ENCODE measurements at places on chromosomes 1 and 21.

DNA sequence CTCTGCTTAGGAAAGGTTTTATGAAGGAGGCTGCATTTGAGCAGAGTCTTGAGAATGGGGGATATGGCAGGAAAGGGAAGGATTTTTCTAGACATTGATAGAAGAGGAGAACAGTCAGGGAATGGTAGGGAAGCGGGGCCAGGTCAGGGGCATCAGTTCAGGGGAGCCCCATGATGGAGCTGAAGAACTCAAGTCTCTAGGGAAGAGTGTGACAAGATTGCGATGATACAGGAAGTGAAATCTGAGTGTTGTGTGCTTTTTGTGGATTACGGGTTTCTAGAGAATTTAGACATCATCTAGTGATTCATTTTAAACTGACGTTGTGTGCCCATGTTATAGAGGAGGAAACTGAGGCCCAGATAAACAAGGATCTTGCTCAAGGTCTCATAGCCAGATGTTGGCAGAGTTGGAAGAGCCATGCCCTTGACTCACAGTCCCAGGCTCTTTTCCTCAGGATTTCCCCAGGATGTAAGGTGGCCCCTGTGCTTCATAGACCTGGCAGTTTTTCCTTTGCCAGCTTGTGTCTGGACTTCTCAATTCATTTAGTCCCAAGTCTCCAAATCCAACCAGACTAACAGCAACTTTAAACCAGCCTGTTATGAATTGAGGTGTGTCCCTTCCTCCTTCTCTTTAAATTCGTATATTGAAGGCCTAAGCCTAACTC is 130.3 kb downstream of the ROR1 start:
- DNase-seq: no peak

GRCh38 chr1:194378517-194378916 is 1192.1 kb upstream of the B3GALT2 start:
- no peak for DNase-seq

GRCh38 chr1:227447531-227447990 is 115.8 kb upstream of the ZNF678 start:
- DNase-seq: no peak

DNA sequence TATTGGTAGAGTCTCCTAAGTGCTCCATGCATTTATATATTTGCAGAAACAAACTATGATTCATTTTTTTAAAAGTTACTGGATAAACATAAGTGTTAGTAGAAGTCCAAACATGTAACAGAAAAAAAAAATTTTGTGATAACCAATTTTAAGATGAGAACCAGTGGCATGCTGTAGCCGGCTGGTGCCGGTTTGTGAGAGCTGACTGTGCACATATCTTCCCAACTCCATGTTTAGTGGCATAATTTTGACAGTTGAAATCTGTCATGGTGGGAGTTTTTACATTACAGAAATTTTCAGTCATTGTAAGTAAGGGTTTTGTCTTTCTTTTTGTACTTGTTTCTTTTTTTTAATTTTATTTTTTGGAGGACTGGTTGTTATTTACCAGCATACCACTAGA is 141.2 kb downstream of the TTLL7 start:
- no peak for DNase-seq

DNA sequence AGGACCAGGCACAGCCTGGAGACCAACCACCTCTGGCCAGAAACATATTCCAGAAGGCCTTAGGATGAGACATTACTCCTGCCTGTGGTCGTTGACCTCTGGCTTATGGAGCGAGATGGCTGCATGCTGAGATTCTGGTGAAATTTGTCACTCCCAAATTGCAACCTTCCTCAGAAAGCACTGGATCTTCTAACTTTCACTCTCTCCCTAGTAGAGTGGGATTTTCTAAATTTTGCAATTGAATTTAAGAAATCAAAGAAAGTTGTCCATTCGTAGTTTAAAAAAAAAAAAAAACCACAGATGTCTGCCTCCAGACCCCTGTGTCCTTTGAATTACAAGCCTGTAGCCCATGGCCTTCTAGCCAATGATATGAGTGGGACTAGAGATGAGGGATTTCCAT is 28.6 kb upstream of the IL10 start:
- DNase-seq: no peak

DNA sequence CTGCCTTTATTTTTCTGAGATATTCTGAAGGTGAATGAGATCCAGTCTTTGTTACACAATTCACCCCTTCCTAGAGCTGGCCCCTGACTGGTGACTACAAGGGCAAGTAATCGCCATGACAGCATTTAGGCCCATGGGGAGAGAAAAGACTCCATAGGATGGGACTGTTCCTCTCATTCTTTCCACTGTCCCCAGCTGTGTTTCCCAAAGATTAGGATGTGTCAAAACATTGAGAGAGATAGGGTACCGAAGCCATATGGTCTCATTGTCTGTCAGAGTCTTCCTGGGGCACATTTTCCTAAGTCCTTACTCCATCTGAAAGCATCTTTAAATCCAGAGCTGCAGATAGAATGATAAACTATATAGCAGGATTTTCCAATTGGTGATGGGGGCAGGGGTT is 423.5 kb downstream of the OMA1 start:
- DNase-seq: no peak

- no peak for DNase-seq
Measured at GRCh38 chr21:20942523-20942922, 55.7 kb upstream of the NCAM2 start.

DNA sequence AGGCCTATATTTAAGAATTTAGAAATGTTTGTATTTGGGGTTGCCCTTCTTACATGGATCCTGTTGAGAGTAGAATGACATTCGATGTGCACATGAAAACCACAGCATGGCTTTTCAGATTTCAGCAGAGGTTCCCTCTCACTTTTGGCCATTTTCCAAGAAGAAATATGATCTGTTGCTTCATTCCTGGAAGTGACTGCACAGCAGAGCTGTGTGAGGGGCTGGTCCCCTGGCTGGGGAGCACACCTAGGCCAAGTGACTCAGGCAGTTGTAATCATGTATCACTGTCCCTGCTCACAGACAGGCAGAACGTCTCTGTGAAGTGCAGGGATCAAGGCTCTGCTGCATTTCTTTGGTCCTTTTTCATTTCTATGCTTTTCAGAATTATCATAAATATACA is 32.3 kb downstream of the AGT start:
- DNase-seq: peak; percentile 54

DNA sequence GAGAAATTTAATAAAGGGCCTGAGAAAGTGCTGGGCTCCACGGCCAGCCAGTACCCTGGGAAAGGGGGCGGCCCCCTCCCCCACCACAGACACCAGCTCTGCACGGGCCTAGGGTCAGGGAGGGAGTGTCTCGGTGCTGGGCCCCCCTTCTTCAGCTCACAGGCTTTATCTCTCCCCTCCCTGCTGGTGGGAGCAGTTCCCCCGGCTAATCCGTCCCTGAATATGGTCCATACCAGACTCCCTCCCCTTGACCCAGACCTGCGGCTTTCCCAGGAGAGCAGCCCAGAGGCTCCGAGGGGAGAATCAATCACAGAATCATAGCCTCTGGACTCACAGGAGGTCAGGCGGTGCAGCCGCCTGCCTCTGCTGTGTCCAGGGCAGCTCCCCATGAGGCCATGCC is 26.0 kb upstream of the RSPO1 start:
- no peak for DNase-seq

- DNase-seq: no peak
Measured at GRCh38 chr1:225780134-225780533, 2.5 kb downstream of the SRP9 start.
